ENCODE measurements at places on chromosomes 1 and 21. TPM values are rescaled to one million over a fixed set of nuclear protein-coding genes. Genes with fewer than 3 reads are reported as not detected.

DNA sequence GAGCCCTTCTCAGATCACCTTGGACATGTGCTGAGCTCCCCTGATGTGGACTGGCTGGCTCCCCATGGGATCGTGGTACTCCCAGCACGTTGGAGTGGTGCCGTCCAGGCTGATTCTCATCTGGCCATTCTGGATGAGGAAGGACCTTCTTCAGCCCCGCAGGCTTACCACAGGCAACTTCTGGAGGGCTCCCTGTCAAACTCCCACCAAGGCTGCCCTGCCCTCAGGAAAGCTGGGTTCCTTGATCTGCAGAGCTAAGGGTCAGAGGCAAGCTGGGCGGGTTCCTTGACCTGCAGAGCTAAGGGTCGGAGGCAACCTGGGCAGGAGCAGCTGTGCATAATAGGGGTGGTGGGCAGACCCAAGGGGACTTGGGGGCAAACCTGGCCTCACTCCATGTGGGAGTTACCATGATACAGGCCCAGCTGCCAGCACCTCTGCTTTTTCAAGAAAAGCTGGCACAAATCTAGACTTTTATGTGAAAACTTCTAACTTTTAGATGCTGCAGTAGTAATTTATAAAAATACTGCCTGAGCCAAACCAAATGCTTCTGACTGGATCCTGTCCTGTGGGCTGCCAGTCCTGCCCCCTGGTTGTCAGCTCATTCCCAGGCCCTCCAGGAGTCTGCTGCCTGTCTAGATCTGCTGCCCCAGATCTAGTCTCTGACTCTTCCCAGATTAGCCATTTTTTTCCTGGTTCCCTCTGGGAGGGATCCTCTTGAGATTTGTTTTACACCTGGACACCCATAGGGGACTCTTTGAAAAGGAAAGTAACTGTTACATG, 5.6 kb upstream of the THEM5 start:
- no peak overlapping the region for H3K27ac ChIP-seq
- H3K36me3 ChIP-seq, result no peaks in the 10 kb centered on the region

GRCh38 chr1:214005708-214006107, 17.9 kb downstream of the PROX1 start:
- no peak overlapping the region for H3K27ac ChIP-seq
- H3K27me3 ChIP-seq, result no peaks in the 10 kb centered on the region
- no peaks in the 10 kb centered on the region for H3K4me1 ChIP-seq
- no peak for DNase-seq
- H3K36me3 ChIP-seq, result no peaks in the 10 kb centered on the region

GRCh38 chr1:51569284-51570062, 47.4 kb upstream of the OSBPL9 start:
- peaks cover 8% of the 10 kb centered on the region for H3K4me1 ChIP-seq
- H3K27me3 ChIP-seq, result no peaks in the 10 kb centered on the region
- DNase-seq, result no peak
- H3K27ac ChIP-seq, result no peak overlapping the region

DNA sequence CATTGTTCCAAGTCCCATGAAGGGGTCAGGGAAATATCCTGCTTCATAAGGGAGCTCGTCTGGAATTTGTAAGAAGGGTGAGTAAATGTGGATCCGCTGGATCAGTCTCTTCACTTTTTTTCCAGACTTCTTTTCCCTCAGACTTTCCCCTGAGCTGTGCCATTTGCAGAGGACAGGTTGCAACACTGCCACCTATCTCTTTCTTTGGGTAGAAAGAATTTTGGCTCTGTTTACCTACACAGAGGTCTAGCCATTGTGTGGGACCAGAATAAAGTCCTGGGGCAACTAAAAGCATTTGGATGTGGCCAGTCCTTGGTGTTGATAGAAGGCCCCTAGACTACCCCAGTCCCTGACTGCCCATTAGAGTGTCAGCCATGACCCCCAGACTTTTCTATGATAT, 1146.7 kb upstream of the PRMT6 start:
- H3K27me3 ChIP-seq, result no peaks in the 10 kb centered on the region
- H3K27ac ChIP-seq, result no peak overlapping the region
- H3K4me1 ChIP-seq, result no peaks in the 10 kb centered on the region

DNA sequence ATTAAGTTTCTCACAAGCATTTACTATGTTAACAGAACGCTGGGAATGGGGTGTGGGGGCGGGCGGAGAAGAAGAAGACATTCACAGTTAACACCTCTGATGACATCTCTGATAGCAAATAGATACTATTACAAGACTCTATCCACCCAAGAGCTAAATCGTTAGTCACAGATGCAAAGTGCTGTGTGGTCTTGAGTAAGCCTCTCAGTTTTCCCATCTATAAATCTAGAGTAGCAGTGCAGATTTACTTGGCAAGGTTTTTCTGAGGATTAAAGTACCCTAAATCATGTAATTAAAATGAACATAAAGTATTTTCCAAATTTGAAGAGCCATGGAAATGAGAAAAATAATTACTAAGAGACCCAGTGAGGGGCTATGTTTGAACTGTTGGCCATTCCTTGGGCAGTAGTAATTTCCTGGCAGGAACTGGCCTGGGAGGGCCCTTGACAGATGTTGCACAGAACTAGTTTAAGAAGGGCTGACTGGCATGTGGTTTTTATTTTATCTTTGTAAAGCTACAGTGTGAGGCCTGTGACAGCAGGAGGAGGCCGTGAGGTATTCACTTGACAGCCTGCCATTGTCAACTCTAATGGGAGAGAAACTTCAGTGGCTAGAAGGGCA, 58.7 kb upstream of the APOBEC4 start:
- H3K27me3 ChIP-seq, result no peaks in the 10 kb centered on the region
- H3K4me1 ChIP-seq, result peaks cover 4% of the 10 kb centered on the region
- no peak for DNase-seq
- no peak overlapping the region for H3K4me3 ChIP-seq

DNA sequence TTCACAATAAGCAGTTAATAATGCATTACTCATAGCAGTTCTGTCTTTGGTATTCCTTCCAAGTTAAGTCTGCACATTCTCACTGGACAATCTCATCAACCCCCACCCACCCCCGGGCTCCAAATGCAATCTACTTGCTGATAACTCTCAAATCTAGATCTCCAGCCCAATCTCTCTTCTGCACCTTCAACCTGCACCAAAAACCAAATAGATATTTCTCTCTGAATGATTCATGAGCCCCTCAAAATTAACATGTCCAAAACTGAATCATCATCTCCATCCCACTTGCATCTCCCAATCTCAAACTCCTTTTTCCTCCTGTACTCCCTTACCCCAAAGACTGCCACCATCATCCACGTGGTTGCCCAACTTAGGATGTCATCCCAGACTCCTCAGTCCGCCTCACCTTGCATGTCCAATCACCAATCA, 2.7 kb downstream of the DOCK7 start:
- H3K4me1 ChIP-seq, result peaks cover 6% of the 10 kb centered on the region
- H3K27me3 ChIP-seq, result no peaks in the 10 kb centered on the region
- DNase-seq, result no peak
- H3K27ac ChIP-seq, result no peak overlapping the region
- no peak overlapping the region for H3K4me3 ChIP-seq
- no peaks in the 10 kb centered on the region for H3K36me3 ChIP-seq

DNA sequence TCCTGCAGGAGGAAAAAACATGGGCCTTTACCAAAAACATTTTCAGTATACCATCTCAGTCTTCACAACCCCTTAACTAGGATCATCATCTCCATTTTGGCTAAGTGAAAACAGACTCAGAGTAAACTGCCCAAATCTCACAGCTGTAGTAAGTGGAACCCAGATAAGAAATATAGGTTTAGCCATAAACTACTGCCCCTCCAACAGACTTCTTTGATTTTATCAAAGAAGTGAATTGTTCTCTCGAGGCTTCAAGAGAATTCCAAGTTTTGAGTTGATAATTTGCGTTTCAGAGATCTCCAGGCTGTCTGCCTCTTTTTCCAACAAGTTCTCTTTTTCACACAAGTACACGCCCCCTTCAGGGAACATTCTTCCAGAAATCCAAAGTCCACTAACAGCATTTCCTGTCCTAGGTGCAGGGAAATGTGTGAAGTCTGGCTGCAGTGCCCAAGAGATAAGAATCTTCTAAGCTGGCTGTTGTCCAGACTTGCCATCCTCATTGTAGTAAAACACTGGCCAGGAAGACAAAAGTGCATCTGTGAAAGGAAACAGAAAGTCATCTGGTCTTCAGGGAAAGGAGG, 30.8 kb downstream of the RNF19B start:
- H3K36me3 ChIP-seq, result peaks cover 32% of the 10 kb centered on the region
- H3K4me1 ChIP-seq, result peaks cover under 1% of the 10 kb centered on the region
- H3K27ac ChIP-seq, result peak overlapping the region; percentile 32
- DNase-seq, result peak; percentile 35
- no peaks in the 10 kb centered on the region for H3K27me3 ChIP-seq

DNA sequence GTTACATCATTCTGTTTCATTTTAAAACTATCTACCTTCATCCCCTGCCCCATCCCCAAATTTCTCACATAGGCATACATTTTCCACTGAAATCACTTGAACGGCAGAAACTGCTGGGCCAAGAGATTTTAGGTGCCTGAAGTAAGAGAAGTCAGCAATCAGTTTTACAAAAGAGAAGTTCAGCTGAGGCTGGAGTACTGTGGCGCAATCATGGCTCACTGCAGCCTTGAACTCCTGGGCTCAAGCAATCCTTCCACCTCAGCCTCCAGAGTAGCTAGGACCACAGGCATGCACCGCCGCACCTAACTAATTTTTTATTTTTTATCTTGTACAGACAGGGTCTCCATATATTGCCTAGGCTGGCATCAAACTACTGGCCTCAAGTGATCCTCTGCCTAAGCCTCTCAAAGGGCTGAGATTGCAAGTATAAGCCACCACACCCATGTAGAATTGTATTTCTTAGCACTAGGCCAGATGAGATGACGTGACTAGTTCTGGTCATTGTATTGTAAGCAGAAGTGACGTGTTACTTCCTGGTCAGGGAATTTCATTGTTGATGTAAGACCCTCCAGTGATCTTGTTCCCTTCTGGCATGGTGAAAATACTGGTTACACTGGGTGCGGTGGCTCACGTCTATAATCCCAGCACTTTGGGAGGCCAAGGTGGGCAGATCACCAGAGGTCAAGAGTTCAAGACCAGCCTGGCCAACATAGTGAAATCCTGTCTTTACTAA, 7.1 kb downstream of the BECN2 start:
- H3K27me3 ChIP-seq, result no peaks in the 10 kb centered on the region
- DNase-seq, result no peak
- no peaks in the 10 kb centered on the region for H3K4me1 ChIP-seq

- H3K27me3 ChIP-seq, result no peaks in the 10 kb centered on the region
- H3K36me3 ChIP-seq, result no peaks in the 10 kb centered on the region
- no peak overlapping the region for H3K27ac ChIP-seq
- H3K4me1 ChIP-seq, result no peaks in the 10 kb centered on the region
- no peak for DNase-seq
These were observed 23.5 kb upstream of the PRELP start for GRCh38 chr1:203451836-203452784.

GRCh38 chr1:32413507-32414185, 19.4 kb upstream of the BSDC1 start:
- no peaks in the 10 kb centered on the region for H3K27me3 ChIP-seq
- H3K4me1 ChIP-seq, result no peaks in the 10 kb centered on the region
- H3K27ac ChIP-seq, result no peak overlapping the region
- H3K36me3 ChIP-seq, result no peaks in the 10 kb centered on the region
- no peak overlapping the region for H3K4me3 ChIP-seq

GRCh38 chr1:245375789-245376460, 221.1 kb downstream of the KIF26B start:
- H3K36me3 ChIP-seq, result no peaks in the 10 kb centered on the region
- H3K27ac ChIP-seq, result no peak overlapping the region
- no peak for DNase-seq
- no peak overlapping the region for H3K4me3 ChIP-seq

DNA sequence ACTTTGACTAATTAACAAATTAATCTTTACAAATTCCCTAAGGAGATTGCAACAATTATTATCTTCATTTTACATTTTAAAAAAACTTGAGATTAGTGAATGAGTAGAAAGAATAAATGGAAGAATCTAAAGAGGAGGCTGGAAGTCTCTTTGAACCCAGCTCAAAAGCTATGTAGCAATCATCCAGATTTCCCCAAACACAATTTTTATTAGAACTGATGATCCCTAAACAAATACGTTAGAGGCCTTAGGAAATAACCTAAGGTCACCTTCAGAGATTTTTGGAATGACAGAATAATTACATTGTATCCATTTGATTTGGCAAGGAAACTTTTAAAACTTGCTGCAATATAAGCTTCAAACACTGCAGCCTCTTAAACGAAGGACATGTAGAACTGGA, 242.4 kb upstream of the LYPLAL1 start:
- DNase-seq, result no peak
- H3K27me3 ChIP-seq, result no peaks in the 10 kb centered on the region
- H3K4me1 ChIP-seq, result no peaks in the 10 kb centered on the region
- H3K4me3 ChIP-seq, result no peak overlapping the region
- no peaks in the 10 kb centered on the region for H3K36me3 ChIP-seq
- H3K27ac ChIP-seq, result no peak overlapping the region

GRCh38 chr1:224159541-224159940, 23.5 kb upstream of the DEGS1 start:
- no peaks in the 10 kb centered on the region for H3K4me1 ChIP-seq
- H3K27me3 ChIP-seq, result no peaks in the 10 kb centered on the region
- H3K27ac ChIP-seq, result no peak overlapping the region
- no peak overlapping the region for H3K4me3 ChIP-seq
- peaks cover 61% of the 10 kb centered on the region for H3K36me3 ChIP-seq
- DNase-seq, result no peak

DNA sequence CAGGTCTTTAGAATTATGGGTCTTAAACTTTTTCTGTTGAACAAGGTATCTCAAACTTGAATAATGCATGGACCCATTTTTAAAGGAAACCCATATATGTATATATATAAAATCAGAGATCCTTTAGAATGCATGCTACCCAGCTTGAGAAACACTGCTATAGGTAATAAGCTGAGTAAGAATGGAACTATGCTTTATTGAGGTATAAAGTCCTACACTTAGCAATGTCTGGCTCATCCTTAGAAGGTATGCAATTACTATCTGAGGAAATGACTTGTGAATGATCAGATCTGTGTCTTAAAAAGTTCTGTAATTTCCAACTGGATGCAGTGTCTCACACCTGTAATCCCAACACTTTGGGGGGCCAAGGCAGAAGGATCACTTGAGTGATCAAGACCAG, 11.2 kb downstream of the TRAF3IP3 start:
- no peaks in the 10 kb centered on the region for H3K36me3 ChIP-seq
- H3K4me1 ChIP-seq, result peaks cover 22% of the 10 kb centered on the region
- H3K27me3 ChIP-seq, result no peaks in the 10 kb centered on the region
- H3K4me3 ChIP-seq, result no peak overlapping the region
- no peak for DNase-seq

DNA sequence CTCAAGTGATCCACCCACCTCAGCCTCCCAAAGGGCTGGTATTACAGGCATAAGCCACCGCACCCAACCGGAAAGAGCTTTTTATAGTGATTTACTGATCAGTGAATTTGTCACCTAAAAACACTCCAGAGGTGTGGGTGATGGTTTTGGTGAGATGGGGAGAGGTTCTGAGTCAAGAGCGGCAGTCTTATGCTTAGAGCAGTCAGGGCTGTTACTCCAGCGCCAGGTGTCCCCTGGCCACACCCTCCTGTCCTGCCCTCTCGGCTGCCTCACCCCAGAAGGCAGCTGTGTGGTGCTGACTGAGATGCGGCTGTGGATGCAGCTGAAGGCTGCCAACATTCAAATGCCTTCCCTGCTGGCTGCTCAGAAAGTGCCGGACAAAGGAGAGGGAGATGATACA, 94.5 kb upstream of the LPGAT1 start:
- DNase-seq, result no peak
- peaks cover 4% of the 10 kb centered on the region for H3K4me1 ChIP-seq
- no peak overlapping the region for H3K4me3 ChIP-seq
- no peaks in the 10 kb centered on the region for H3K36me3 ChIP-seq
- no peaks in the 10 kb centered on the region for H3K27me3 ChIP-seq

Gene RRP1
- 8.1 TPM for total RNA-seq

Gene CFAP141
- not detected for total RNA-seq

Gene CD58
- total RNA-seq, result 27.1 TPM

Gene CD101
- 2.0 TPM for total RNA-seq

Gene ORC1
- total RNA-seq, result 0.09 TPM

Gene KRTAP11-1
- not detected for total RNA-seq

Gene LCE1E
- not detected for total RNA-seq

Gene RAP1GAP
- 5.7 TPM for total RNA-seq
